ENCODE measurements at places on chromosomes 5 and 9.

DNA sequence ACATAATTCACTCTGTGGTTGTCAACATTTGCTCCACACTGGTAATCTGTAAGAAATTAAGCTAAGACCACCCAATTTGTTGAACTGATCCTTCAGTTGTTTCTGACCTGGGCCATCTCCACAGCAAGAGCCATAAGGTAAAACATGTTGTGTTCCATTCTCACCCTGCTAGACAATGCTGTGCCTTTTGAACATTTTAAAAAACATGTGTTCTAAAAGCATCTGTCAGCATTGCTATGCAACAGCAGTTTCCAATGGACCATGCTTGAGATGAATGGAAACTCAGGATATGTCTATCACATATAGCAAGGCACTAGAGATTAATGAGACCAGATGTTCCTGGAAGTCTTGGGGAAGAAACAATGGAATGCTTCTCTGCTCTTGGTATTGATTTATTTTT is 455.1 kb upstream of the RGMB start:
- no peak for DNase-seq

DNA sequence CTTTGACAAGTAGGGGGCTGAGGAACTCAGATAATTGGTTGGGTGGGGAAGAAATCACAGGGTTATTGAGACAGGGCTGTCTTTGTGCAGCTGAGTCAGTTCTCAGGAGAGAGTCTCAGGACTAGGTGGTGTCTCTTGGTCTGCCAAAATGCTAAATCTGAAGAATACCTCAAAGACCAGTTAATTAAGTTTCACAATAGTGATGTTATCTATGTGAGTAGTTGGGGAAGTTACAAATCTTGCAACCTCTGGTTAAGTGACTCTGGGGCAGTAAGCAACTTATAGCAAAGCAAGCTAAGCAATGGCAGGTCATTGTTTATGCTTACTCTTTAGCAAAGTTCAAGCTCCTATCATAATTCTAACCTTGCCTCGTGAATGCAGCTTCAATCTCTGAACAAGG is 53.6 kb downstream of the GIN1 start:
- no peak for DNase-seq

DNA sequence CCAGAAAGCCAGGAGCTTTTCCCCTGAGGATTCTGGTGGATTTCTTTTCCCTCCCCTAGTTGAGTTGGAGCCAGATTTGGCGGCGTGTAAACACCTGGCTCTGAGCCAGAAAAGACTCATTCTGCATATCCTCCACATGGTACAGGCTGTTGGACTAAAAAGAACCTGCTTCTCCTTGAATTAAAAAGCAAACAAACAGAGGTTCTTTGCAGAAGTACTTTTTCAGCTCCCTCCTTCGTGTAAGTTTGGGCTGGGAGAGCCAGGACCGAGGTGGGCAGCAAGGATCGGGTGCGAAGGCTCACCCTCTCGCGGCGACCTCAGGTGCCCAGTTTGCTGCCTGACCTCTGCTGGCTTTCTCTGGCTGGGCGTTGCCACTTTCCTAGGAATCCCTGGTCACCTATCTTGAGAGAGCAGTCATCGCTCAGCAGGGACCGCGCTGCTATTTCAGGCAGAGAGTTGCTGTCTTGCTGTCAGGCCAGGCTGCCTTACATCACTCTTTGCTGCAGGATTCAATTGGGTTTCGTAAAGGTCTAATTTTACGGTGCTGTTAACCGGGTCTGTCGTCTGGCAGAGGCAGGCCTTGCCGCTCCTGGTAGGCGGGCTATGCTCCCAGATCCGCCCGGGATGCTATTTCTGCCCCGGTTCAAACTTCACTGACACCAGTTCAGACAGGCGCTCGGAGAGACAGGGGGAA is 3.2 kb downstream of the PAPPA start:
- no peak for DNase-seq

GRCh38 chr9:80550181-80550580 is 978.4 kb downstream of the TLE4 start:
- DNase-seq, result no peak

GRCh38 chr5:151493665-151494064 is 46.3 kb downstream of the SLC36A1 start:
- no peak for DNase-seq

- DNase-seq, result peak; percentile 71
Measured at GRCh38 chr5:91848453-91848852, 465.3 kb upstream of the ARRDC3 start.

- DNase-seq, result no peak
Measured at GRCh38 chr5:105803431-105803830, 1867.3 kb downstream of the EFNA5 start.

GRCh38 chr5:61551637-61552313 is 219.7 kb downstream of the ZSWIM6 start:
- DNase-seq, result no peak

DNA sequence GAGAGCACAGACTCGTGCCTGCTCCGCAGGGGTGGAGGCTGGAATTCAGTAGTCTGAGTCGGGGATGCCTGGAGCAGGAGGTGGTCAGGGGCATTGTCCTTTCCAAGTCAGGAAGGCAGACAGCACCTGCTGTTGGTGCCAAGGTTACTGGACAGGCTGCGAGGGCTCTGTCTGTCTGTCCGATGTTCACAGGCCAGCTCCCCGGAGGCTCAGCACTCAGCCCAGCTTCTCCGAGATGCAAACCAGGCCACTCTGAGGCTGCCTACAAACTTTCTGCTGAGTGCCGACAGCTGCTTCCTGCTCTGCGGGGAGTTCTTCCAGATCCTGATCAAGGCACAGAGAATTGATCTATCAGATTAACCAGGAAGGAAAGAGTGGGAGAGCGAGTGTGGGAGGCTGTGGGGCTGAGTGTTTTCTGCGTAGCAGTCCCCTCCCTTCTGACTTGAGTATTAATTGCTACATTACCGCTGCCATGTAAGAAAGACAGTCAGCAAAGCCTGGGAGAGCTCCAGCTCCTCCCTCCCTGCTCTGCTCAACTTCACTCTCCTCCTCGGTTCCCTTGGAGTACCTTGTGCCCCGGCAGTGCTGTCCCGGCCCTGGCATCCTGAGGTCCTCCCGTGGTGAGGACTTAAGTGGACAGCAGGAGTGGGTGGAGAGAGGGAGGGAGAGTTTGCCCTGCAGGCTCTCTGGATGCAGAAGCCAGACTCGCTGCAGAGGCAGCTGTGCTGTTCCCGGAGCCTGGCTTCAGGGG is 36.0 kb downstream of the KCNMB1 start:
- DNase-seq, result no peak

DNA sequence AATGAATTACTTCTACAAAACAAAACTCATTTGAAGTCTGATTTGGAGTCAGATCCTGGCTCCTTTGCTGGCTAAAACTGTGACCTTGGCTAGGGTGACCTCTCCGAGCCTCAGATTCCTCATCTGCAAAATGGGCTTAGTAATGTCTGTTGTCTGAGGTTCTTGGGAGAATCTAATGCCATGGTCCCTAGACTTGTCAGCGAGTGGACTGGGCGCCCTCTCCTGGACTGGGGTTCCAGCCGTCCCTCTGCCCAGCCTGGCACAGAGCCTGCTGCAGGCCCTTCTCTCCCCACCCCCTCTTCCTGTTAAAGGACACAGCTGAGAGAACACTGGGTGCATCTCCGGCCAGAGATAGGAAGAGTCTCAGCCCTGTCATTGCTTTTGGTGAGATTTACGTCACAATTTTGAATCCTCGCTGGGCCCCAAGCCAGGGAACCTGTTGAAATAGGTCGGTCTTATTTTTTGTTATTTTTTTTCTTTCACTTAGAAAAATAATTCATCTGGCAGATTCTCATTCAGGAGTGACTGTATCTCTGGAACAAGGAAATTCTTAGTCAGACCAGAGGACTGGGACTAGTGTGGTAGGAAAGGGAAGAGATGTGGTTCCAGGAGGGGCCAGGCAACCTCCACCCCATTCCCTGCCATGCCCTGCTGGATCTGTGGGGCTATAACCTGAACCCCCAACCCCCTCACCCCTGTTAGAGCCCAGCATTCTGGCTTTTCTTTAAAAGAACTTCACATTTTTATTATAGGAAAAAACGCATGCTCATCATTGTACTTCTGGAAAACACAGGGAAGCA is 48.2 kb upstream of the RPL26L1 start:
- DNase-seq, result no peak

DNA sequence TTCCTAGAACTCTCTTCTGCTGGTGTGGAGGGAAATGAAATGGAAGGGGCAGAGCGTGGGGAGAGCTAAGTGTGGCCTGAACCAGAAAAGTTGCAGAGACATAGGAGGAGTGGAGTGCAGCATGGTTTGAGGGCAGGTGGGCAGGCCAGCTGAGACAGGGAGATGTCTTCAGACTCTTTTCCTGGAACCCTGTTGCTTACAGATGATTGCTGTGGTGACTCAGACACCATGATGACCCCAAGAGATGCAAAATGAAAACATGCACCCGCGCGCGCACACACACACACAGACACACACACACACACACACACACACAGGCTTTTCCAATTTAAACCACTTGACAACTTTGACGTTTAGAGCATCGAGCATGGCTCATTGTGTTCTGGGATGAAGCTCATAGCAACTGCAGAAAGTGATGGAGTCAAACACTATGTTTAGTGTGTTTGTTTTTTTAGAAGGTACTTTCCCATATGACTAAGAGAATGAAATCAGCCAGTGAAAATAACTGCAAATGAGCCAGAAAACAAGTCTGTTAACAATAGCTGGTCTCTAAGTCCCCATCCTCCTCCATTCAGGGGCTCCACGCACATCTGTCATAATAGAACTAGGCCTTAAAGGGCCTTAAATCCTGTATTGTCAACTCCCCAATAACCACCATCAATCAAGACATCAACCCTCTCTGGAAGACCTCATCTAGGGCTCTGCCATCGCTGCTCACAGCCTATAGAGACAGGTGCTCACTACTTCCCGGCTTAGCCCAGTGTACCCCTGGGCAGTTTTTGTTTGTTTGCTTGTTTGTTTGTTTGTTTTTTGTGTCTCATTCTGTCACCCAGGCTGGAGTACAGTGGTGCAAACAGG is 9.6 kb downstream of the TMOD1 start:
- peak; percentile 75 for DNase-seq
